ENCODE measurements at places on chromosomes 7 and 10. TPM values are rescaled to one million over a fixed set of nuclear protein-coding genes. Genes with fewer than 3 reads are reported as not detected.

The SLC16A9 gene
- total RNA-seq: 10.5 TPM

DNA sequence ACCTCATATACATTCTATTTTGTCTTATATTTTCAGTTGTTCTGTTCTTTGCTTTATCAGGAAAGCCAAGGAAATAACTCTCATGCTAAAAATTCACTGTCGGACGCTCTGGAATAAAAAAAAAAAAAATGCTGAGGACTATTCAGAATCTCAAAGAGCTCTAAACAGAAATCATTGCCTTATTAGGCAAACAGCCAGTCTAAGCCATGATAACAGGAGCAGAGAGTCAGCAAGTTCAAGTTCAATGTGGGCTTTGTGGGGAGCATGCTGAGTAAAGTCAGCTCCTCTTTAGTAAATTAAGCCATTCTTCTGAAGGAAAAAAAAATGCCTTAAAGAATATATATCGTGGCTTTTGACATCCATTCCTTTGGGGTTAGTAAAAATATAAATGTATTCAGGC is 13.6 kb upstream of the FAM13C start:
- no peak overlapping the region for H3K27ac ChIP-seq
- no peaks in the 10 kb centered on the region for H3K27me3 ChIP-seq
- H3K4me1 ChIP-seq: no peaks in the 10 kb centered on the region

DNA sequence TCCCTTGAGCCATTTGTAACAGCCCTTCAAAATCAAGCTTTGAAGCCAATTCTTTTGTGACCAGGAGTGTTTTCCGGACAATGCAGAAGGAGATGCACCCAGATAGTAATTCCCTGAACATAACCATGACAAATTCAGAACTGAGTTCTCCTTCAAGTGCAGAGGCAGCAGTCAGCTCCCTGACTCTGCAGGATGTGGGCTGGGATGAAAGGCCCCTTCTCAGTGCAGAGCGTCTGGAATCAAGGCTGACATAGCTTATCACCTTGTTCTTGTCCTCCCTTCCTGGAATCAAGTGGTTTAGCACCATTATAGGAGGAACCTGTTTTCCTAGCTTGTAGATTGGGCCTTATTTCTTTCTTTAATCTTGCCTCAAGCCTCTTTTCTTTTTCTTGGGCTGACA is 143.4 kb downstream of the SORCS3 start:
- no peak for DNase-seq
- H3K27ac ChIP-seq: no peak overlapping the region
- H3K36me3 ChIP-seq: no peaks in the 10 kb centered on the region
- H3K27me3 ChIP-seq: no peaks in the 10 kb centered on the region

GRCh38 chr7:80860554-80860953 is 58.3 kb downstream of the SEMA3C start:
- no peak overlapping the region for H3K4me3 ChIP-seq
- H3K36me3 ChIP-seq: no peaks in the 10 kb centered on the region
- peak overlapping the region; percentile 72 for H3K27ac ChIP-seq
- no peaks in the 10 kb centered on the region for H3K27me3 ChIP-seq

- H3K27ac ChIP-seq: no peak overlapping the region
- no peaks in the 10 kb centered on the region for H3K27me3 ChIP-seq
- DNase-seq: no peak
- H3K4me3 ChIP-seq: no peak overlapping the region
Observed at GRCh38 chr7:158443688-158444483, 143.7 kb downstream of the PTPRN2 start.

- no peak overlapping the region for H3K27ac ChIP-seq
- DNase-seq: no peak
- H3K36me3 ChIP-seq: no peaks in the 10 kb centered on the region
- no peak overlapping the region for H3K4me3 ChIP-seq
- H3K4me1 ChIP-seq: no peaks in the 10 kb centered on the region
Observed at GRCh38 chr7:73988197-73988596, 39.8 kb upstream of the ELN start.

GRCh38 chr10:88091490-88092061 is 228.2 kb downstream of the PTEN start:
- no peaks in the 10 kb centered on the region for H3K36me3 ChIP-seq
- no peak overlapping the region for H3K4me3 ChIP-seq
- no peak for DNase-seq
- H3K27me3 ChIP-seq: no peaks in the 10 kb centered on the region

DNA sequence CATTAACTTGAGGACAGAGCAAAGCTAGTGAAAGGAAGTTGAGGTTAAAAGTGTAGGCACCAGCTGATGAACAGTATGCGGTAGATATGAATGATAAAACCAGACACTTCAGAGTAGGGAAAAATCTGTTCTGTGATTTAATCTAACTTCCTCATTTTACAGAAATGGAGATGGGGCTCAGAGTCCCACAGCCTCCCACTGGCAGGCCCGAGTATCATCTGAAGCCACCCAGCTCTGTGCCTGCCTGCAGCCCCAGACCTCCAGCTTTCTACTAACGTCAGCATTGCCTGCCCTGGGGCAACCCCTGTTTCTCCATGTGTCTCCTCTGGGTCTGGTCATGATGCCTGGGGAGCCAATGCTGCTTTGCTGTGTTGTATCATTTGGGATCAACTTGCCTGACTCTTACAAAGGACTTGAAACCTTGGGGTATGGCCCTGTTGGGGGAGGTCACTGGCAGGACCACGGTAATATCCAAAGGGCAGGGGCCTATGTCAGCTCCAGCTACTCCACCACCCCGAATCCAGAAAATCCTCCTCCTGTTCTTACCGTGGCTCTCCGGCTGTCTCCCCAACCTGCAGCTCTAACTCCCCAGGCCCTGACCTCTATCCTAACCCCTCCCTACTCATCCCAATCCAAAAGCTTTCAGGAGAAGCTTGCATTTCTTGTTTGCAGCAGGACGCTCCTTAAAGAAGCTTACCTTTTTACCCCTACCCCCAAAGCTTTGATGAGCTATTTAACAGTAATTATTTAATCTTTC is 56.2 kb upstream of the NPY start:
- no peaks in the 10 kb centered on the region for H3K27me3 ChIP-seq
- H3K27ac ChIP-seq: no peak overlapping the region
- H3K36me3 ChIP-seq: no peaks in the 10 kb centered on the region

DNA sequence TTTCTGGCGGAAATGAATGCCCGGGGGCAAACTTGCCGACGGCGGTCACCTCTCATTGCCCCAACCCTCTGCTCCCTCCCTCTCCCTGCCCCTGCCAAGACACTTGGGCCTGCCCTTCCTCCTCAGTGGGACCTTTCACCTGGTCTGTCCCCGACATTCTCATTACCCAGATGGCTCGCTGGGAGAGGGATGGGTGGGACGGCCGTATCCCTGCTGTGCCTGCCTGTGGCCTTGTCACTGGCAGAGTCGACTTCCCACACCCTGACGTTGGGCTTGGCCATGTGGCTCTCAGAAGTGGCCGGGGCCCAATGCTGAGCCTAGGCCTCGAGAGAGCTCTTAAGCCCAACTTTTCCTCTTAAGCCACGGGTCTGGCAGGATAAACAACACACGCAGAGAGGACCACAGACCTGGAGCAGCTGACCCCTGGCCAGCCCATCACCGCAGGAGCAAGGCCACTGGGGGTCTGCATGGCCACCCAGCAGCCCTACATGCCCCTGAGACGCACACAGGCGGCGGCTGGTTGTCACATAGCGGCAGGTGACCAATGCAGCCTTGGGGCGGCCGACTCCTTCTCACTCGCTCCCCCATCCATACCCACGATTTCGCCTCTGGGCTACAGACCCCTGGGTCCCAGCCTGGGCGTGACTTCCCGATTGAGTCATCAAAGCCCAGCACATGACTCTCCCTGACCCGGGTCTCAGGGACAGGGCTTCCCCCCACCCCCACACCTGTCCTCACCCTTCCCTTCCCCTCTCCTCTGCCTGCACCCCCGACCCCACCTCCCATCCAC is 40.1 kb downstream of the SLC29A4 start:
- H3K4me3 ChIP-seq: no peak overlapping the region
- H3K27me3 ChIP-seq: no peaks in the 10 kb centered on the region
- no peaks in the 10 kb centered on the region for H3K4me1 ChIP-seq
- no peaks in the 10 kb centered on the region for H3K36me3 ChIP-seq
- no peak for DNase-seq

DNA sequence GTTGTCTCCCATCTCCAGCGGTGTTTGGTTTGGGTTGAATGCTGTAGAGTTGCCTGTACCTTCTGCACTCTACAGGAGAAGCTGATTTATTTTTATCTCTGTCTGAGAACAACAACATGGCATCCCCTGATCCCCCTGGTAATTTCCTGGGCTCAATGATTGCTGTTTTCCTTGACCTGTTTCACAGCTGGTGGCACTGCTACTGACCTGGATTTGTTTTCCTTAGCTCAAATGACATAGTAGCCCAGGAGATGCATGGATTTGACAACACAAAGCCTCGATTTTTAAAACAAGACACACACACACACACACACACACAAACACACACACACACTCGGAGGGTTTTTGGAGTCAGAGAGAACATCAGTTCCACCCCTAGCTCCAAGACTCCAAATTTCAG is 301.6 kb downstream of the NRG3 start:
- no peaks in the 10 kb centered on the region for H3K4me1 ChIP-seq
- no peak overlapping the region for H3K27ac ChIP-seq
- no peaks in the 10 kb centered on the region for H3K27me3 ChIP-seq
- DNase-seq: no peak
- no peaks in the 10 kb centered on the region for H3K36me3 ChIP-seq

DNA sequence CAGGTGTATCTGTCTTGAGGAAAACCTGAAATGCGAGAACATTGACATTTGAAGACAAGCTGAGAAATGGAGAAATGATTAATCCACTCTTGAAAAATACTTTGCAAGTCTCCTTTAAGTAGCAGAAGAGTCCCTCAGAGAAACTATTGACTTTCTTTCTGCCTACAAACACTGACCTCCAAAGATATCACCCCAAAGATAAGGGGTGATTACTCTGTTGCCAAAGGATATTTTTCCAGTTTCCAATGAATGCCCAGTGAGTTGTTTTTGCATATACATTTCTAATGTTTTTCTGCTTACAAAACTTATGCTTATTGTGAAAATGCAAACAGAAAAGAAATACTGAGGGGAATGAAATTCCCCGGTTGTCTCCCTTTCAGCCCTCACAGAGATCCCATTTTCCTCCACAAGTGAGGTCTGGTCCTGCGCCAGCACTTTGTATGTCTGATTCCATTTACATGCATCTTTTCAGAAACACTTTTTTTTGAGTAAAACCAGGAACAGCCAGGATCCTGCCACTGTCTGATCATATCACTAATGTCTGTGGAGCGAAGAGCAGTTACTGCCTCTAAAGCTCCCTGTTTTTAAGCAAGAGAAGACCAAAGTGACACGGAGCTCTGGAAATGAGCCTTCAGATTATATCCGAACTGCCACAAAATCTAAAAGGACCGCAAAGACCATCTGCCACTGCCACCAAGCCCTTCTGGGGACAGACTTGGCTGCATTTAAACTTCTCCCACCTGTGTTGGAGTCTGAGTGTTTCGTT is 82.9 kb upstream of the PDCD4 start:
- H3K27ac ChIP-seq: no peak overlapping the region
- no peak for DNase-seq
- no peak overlapping the region for H3K4me3 ChIP-seq

The COL1A2 gene
- 287 TPM for total RNA-seq

All from uterus (tissue), 4 donors.